ENCODE measurements at places on chromosomes 11 and 22.

DNA sequence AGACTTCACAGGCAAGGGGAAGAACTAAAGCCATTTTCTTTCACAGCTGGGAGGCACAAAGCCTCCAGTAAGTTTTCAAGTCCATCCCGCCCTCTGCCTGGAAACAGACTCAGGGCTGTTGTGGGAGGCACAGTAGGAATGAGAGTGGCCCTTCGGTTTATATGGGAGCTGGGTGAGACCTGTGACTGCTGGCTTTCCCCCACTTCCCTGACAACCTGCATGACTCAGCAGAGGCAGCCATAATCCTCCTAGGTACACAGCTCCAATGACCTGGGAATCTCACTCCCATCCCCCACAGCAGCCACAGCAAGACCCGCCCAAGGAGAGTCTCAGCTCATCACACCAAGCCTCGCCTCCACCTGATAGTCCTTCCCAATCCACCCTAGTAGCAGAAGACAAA lies 12.1 kb upstream of the TMEM45B start:
- DNase-seq: no peak

DNA sequence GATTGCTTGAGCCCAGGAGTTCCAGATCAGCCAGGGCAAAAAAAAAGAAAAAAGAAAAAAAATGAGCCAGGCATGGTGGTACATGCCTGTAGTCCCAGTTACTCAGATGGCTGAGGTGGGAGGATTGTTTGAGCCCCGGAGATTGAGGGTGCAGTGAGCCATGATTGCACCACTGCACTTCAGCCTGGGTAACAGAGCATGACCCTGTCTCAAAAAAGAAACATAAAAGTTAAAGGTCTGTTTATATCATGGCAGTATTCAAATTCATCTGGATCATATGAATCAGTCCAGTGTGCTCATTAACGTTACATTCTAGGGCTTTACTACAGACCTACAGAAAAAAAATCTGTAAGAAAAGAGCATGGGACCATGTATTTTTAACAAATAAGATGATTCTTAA lies 13.9 kb downstream of the HSD17B12 start:
- no peak for DNase-seq

DNA sequence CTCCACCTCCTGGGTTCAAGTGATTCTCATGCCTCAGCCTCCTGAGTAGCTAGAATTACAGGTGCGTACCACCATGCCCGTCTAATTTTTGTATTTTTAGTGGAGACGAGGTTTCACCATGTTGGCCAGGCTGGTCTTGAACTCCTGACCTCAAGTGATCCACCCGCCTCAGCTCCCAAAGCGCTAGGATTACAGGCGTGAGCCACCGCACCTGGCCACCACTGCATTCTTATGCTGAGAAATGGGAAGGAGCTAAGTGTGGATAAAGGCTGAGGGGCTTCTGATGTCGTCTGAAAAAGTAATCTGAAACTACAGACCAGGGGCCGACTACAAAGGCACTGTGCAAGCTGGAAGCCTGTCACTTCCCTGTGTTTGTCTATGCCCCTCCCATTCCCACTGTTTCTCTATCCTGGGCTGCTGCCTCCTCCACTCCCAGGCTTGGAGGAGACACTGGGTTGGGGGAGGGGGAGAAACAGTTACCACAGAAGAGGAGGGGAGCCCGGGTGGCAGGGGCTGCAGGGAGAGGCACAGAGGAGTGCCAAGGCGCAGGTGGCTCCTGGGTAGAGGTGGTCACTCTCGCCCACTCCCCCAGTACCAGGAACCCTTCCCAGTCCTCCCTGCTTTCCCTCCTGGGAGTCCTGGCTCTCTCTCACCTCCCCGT lies 2.9 kb upstream of the MTA2 start:
- DNase-seq: no peak

GRCh38 chr11:2789791-2790567 lies 90.2 kb upstream of the KCNQ1OT1 start:
- DNase-seq: no peak

DNA sequence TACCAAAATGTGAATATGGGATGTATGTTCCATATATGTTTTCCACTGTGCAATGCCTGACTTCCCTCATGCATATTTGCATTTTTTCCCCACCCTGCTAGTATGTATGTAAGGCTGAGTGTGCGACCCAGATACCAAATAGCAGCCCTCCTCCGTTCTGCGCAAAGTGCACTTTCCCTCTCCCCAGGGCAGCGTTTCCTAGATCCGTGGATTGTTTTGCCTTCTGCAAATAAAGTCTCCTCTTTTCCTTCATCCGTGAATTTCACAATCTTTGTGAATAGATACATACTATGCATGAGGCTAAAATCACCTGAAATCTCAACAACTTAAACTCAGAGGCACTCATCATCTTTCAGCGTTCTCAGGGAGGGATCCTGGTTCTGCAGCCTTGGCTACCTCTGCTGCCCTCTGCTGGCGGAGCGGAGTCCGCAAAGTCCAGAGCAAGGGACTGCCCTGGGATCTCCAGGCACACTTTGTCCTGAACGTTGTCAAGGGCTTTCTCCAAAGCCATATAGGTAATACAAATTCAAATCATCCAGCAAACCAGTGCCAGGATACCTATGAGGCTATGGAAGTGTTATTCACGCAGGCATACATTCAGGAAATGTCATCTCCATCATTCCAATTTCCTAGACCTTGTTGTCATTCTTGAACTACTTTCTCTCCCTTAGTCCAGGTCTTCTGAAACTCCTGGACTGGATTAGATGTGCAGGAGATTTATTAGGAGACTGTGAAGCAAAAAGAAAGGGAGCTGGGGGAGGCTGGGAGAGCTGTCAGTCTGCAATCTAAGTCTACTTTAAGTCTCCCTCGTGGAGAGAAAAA lies 53.1 kb downstream of the CNTF start:
- no peak for DNase-seq

DNA sequence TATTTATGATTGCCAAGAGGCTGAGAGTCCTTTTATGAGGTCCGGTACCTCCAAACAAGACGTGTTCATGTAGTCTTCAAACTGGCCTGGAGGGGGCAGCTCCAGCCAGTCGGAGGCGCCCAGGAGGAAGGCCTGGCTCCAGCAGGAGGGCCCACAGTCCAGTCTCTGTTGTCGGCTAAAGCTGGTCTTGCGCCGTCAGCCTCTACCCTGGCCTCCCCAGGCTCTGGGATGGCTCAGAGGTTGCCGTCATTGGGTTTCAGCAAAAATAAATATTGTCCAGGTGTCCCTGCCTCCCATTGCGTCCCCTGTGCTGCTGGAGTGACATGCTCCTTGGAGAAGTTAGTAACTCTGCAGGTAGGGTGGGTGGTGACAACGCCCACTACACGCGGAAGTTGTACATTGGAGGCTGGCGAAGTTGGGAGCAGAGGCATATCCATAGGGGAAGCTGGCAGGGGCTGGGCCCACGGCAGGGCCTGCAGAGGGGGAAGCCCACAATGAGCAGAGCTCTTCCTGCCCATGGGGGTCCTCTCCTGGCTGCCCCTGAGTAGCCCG lies 1.0 kb upstream of the SLC25A1 start:
- peak; percentile 53 for DNase-seq

DNA sequence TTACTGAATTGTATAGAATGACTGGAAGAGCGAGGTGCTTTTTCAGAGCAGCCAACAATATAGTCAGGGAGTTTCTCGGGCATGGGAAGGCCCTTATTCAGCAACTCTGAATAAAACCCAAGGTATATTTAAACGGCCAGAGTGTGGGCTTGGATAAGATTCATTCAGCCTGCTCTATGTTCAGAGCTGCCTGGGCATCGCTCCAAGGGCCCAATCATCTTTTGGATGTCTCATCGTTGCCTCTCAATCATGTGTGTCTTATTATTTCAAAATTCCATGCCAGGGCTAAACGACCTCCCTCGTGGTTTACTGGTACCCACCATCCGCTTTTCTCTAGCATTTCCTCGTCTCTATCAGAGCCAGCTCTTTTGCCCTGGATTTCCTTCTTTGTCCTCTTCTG lies 19.5 kb upstream of the NTM start:
- no peak for DNase-seq

GRCh38 chr11:32890843-32891656 lies 1.6 kb upstream of the QSER1 start:
- DNase-seq: no peak

DNA sequence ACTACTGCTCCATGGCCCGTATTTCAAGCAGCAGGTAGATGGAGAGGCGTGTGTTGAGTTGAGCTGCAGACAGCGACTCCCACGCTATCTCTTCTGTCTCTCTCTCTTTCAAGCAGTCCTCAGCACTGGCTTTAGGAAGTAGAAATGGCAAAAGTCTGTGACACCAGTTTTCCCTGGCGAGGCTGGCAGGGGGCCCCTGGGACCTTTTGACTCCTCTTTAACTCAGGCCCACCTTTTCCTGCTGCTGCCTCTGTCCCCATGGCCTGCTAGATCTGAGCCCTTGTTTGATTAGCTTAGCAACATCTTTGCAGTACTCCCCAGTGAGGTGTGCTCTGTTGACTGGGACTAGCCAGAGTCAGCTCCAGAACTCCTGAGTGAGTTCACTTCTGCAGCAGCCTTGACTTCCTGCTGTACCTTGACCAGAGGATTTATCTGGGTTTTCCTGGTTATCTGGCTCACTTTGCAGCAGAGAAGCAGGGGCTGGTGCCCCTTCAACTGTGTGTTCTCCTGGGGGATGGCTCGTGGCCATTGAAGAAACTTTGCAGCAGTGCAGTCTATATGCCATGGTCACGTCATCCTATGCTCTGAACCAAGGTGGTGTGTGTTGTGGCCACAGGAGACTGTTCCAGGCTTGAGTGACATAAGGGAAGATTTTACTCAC lies 183.9 kb downstream of the DBX1 start:
- no peak for DNase-seq

DNA sequence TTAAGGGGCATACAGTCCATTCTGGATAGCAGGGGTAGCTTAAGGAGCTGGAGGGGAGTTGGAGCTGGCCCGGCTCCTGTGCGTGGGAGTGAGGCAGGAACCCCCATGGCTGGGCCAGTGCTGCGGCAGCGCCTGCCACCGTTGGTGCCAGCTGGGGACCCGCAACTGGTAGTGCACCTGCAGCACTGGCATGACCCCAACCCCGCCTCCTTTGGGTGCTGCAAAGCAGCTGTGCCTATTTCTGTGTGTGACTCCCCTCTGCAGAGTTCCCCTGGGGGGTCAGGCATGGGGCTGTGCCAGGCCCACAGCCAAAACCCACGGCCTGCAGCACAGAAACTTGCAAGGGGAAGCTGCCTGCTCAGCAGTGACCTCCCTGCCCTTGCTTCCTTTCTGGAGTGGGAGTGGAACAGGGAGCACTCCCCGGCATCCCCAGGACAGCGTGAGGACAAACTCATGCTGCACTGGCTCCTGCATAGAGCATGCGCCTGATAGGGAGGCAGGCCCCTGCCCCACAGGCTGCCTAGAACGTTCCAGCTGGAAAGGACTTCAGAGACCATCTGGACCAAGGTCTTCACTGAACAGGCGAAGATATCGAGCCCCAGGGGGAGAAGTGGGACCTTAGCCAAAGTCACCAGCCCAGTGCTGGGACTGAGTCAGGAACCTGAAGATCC lies 26.2 kb upstream of the RAB1B start:
- no peak for DNase-seq

DNA sequence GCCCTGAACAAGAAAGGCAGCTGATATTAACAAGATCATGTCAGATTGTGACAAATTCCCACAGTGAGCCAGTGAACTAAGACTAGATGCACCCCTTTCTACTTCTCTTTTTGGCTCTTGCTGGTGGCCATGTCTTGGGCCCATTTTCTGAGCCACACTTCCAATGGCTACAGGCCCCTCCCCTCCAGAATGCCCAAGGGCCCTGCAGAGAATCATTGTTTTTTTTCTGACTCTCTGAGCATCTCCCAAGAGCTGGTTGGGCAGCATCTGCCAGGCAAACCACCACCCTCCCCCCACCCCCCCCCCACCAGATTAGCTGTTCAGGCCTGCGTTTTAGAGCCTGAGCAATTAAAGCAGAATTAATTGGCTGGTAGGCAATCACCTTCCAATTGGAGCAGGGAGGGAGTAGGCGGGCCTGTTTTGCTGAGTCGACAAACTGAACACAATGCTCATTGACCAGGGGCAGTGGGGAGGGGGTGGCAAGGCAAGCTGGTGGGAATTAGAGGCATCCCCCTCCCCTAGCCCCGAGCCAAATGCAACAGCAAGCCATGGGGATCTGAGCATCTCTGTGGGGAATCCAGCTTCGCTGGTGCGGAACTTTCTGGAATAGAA lies 541.4 kb downstream of the MN1 start:
- no peak for DNase-seq

- DNase-seq: no peak
Measured at GRCh38 chr11:69370984-69371709, 77.2 kb downstream of the MYEOV start.

- DNase-seq: no peak
Measured at GRCh38 chr11:69593851-69594250, 47.1 kb upstream of the CCND1 start.

DNA sequence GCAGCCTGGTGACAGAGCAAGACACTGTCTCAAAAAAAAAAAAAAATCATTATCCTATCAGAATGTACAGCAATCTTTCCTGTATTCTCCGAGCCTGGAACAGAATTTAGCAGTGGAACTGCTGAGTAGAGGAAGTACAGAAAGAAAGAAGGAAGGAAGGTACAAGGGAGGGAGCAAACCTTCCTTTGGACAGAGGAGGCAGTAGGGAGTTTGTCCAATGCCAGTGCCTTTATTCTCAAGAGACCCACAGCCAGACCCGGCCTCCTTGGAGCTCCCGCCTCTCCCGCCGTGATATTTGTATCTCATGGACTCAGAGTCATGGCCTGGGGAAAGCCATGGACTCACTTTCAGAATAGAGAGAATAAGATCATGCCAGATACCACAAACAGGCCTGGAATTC lies 37.7 kb upstream of the LRRC55 start:
- no peak for DNase-seq

GRCh38 chr22:29574762-29575450 lies 6.0 kb downstream of the NIPSNAP1 start:
- no peak for DNase-seq

All from brain pericyte (primary cell).